ENCODE measurements at places on chromosomes 3 and 15. TPM values are rescaled to one million over a fixed set of nuclear protein-coding genes. Genes with fewer than 3 reads are reported as not detected.

- no peak for DNase-seq
Observed at GRCh38 chr3:23676093-23676492, 129.7 kb upstream of the UBE2E1 start.

GRCh38 chr3:177596816-177597271, 399.6 kb upstream of the TBL1XR1 start:
- peak; percentile 79 for DNase-seq

- no peak for DNase-seq
Observed at GRCh38 chr15:91936927-91937326, 83.4 kb downstream of the SLCO3A1 start.

GRCh38 chr3:125594125-125594524, 1.2 kb downstream of the OSBPL11 start:
- no peak for DNase-seq

GRCh38 chr3:150330872-150331271, 77.2 kb upstream of the TSC22D2 start:
- no peak for DNase-seq

- no peak for DNase-seq
Observed at GRCh38 chr3:69379661-69380060, 6.2 kb downstream of the FRMD4B start.

DNA sequence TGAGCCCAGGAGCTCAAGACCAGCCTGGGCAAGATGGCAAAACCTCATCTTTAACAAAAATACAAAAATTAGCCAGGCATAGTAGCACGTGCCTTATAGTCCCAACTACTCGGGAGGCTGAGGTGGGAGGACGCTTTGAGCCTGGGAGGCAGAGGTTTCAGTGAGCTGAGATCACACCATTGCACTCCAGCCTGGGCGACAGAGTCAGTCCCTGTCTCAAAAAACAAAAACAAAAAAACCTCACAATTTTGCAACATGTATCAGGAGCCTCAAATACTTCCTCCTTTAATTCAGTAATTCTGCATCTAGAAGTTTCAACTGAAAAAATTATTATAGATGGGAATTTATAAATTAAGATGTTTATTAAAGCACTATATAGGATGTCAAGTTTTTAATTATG, 1.1 kb downstream of the MRPL47 start:
- DNase-seq: no peak

GRCh38 chr3:71903936-71904335, 119.0 kb upstream of the PROK2 start:
- no peak for DNase-seq

GRCh38 chr3:180097626-180098025, 60.9 kb upstream of the PEX5L start:
- DNase-seq: no peak

DNA sequence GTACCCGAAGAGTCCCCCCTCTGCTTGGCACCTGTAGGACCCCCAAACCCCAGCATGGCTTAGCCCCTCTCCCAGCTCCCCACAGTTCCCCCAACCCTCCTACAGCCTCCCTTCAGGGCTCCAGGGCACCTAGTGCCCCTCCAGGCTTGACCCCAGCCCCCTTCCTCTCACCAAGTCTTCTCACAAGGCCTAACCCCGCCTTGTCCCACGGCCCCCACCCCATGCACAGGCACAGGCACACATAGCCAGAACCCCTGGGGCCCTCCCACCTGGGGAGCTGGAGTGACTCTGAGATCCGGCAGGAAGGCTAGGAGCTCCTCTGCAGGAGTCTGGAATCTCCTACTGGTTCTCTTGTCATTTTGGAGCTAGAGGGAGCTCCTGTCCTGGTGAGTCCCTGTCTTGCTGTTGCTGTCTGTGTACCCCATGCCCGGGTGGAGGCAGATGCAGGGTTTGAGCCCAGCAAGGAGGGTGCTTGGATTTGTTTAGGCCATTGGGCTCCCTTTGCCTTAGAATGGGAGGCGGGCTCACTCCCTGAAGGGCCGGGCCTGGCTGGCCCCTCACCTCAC, 39.6 kb downstream of the KLF13 start:
- DNase-seq: no peak

GRCh38 chr3:151483961-151484520, 23.2 kb upstream of the IGSF10 start:
- DNase-seq: no peak

- no peak for DNase-seq
Observed at GRCh38 chr3:183503746-183504145, 51.8 kb downstream of the KLHL6 start.

GRCh38 chr3:105347625-105348302, 18.9 kb upstream of the ALCAM start:
- no peak for DNase-seq

DNA sequence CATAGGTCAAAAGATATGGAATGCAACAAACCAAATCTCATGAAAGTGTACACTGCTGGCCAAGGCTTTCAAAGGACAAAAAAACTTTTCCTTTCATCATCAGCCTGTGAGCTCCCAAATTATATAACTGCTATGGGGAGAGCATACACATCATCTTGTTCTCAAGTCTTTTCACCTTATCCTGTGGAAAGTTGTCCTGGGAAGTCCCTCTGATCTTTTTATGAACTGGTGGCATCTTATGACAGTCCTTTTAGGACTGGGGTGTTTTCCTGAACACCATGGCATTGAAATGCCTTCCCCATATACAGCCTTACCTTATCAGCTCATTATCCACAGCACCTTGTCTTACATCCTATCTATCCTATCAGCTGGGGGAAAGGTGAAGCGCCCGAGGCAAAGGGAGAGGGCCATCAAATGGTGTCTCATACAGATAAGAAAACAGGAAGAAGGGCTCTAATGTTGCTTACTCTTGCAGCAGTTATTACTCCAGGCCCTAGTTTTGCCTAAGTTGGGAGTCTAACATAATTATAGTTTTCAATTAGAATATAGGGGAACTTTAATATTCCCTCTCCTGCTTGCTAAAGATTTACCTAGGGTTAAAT, 61.5 kb upstream of the GOLIM4 start:
- no peak for DNase-seq

DNA sequence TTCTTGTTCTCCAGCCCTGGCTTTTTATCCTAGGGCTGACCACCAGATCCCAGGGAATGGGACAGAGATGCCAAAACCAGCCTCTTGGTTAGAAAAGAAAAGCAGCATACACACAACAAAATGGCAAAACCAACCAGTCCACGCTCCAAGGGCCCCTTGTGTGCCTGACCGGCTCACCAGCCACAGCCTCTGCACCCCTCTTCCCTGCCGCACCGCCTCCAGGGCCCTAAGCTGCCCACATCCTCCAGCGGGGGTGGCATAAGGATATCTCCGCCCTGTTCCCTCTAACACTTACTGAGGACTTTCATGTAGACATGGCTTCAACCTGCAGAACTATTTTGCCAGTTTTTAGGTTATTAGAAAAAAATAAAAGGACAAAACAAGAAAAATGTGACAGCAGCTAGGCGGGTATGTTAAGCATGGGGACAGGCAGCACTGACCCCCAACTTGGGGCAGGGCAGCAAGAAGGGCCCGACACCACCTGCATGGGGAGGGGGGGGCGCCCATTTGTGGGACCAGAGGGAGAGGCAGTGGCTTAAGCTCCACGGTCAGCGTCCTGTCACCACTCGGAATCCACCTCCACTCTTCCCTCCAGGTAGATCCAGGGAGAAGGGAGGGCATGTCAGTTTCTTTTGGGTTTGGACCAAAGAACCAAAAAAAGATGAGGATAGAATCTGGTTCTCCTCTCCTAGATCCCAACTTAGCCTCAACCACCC, 49.1 kb downstream of the DHX30 start:
- no peak for DNase-seq

GRCh38 chr3:50350213-50350526, 405 bp downstream of the NPRL2 start:
- no peak for DNase-seq

DNA sequence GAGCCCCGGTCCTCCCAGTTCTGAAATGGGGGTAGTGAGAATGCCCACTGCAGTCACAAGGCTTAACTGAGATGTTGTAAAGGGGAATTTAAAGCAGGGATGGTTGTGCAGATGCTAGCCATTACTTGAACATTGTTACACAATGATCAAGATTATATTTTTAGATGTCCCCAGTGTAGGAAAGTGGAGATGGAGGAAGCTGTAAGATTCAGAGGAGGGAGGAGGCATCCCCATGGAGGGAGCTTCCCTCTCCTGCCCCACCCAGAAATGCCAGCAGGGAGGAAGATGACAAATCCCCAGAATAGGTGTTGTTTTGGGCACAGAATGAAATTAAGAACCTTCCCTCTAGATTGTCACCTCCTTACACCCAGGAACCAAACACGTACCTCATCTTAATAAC, 46.1 kb downstream of the EFCAB12 start:
- DNase-seq: no peak

DNA sequence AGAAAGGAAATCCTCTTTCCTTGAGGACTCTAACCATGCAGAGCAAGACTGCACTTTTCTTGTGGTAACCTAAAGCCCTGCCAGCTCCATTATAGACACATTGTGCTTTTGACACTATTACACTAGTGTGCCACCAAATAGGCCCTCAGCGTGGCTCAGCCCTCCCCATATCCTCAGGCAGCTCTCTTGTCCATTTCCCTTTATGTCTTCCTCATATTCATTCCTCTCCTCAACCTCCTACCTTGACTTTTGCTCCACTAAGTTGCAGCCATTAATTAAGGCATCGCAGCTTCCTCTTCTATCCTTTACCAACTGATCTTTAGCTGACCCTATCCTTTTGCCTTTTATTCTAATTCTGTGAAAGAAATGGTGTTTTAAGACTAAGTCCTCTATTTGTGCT, 3.7 kb downstream of the ATG7 start:
- no peak for DNase-seq

DNA sequence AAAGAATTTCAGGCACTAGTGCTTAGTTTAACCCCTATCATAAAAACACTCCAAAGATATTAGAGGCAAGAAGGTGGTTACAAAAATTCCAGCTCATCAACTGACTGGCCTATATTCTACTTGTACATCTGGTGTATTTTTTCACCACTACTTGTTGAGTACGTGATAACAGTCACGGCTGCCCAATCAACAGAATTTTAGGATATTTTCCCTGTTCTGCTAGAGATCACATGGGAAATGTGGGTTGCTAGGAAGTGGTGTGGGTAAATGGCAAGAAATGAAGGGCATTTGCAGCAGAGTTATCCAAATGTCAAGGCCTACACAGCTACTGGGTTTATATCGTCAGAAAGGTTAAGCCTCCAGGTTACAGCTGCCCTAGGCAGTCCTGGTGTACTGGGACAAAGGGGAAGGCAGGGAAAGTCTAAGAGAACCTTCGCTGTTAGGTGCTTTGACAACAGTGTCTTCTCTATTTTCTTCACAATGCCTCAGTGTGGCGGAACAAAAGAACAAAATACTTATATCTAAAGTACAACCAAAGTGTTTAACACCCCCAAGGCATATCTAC, 81.9 kb downstream of the FMN1 start:
- DNase-seq: no peak

DNA sequence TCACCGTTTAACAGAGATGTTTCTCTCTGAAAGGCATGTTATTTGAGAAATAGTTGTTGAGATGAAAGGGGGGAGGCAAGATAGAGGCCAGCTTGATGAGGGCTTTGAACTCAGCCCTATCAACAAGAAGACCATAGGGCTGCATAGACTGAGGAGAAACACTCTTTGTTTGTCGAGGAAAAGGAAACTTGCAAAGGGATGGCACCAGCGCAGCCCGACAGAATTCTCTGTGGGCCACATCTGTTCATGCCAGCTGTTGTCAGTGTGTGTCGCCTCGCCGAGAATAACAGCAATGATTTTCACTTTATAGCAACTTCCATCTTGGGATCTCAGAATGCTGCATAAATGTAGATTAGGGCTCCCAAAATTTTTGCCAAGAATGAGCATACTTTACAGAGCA, 478.3 kb upstream of the TPRG1 start:
- no peak for DNase-seq

GRCh38 chr3:126154391-126155279, 25.8 kb downstream of the ALDH1L1 start:
- DNase-seq: no peak

DNA sequence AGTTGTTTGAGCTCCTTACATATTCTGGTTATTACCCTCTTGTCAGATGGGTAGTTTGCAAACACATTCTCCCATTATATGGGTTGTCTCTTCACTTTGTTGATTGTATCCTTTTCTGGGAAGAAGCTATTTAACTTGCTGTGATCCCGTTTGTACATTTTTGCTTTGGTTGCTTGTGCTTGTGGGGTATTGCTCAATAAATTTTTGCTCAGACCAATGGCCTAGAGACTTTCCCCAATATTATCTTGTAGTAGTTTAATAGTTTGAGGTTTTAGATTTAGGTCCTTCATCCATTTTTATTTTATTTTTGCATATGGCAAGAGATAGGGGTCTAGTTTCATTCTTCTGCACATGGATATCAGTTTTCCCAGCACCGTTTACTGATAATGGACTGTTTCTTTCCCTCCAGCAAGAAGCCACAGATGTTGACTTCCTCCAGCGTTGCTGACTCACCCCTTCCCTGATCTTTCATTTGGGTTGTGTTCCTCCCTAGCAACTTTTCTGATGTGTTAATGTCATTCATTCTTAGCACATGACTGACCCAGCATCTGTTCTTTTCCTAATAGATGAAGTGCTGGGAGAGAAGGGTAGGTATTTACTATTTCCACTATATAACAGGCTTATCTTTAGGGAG, 166.7 kb upstream of the SGO1 start:
- peak; percentile 4 for DNase-seq

GRCh38 chr3:130686833-130687232, 59.8 kb downstream of the PIK3R4 start:
- DNase-seq: no peak

DNA sequence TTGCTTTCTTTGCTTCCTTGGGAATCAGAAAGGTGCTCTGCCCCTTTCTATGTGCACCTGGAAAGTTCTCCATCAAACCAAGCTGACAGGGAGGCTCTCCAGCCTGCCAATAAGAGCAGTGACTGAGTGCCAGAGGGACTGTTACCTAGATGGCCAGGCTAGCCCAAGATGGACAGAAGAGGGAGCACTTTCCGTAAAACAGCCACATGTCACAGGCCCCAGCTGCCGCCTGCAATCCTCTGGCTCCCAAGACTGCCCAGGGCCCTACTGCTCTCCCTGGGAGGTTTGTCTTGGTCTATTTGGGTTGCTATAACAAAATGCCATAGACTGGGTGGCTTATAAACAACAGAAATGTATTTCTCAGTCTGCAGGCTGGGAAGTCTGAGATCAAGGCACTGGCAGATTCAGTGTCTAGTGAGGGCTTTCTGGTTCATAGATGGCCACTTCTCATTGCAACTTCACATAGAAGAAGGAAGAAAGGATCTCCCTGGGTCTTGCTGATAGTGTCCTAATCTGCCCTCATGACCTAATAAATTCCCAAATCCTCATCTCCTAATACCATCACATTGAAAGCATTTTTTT, 72.3 kb downstream of the TAMM41 start:
- peak; percentile 62 for DNase-seq

- peak; percentile 62 for DNase-seq
Observed at GRCh38 chr3:42012935-42013690, 51.2 kb upstream of the ULK4 start.

- no peak for DNase-seq
Observed at GRCh38 chr3:4821975-4822374, 157.3 kb upstream of the BHLHE40 start.

CFAP92 gene
- 0.36 TPM for total RNA-seq

ZCWPW2 gene
- total RNA-seq: 0.20 TPM

GRAMD2A gene
- not detected for total RNA-seq

GHSR gene
- total RNA-seq: not detected

CD86 gene
- total RNA-seq: not detected

GP5 gene
- total RNA-seq: not detected

RBMS3 gene
- 22.8 TPM for total RNA-seq

TPRG1 gene
- total RNA-seq: 2.0 TPM

SCN11A gene
- not detected for total RNA-seq
